Activated CD8-positive, alpha-beta memory T cell treated with anti-CD3 and anti-CD28 coated beads for 4 hours (primary cell): ENCODE measurements at places on chromosomes 7 and 10.

GRCh38 chr7:21550076-21550475 is 7.2 kb downstream of the DNAH11 start:
- no peak for DNase-seq

DNA sequence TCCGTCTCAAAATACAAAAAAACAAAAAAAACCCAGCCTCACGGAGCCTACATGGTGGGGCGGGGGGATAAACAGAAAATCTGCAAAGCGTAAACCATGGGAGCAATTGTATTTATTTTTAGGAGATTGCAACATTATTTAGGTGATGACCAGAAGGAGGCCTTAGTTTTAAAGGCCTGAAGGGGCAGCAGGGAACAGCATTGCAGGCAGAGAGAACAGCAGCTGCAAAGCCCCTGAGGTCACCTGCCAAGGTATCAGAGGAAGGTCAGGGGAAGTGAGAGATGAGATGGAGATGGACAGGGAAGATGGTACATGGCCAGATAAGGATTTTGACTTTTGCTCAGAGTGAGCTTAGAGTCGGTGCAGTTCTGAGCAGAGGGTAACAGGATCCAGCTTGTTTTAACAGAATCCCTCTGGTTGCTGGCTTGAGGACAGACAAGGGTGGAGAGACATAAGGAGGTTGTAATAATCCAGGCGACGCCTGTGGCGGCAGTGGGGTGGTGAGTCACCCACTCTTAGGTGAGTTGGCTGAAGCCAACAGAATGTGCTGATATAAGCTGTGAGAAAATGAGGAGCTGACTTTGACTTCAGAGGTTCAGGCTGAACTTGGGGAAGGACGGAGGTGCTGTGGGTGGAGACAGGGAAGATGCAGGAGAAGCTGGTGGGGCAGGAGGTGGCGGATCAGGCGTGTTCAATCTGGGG is 82.3 kb upstream of the GTF2I start:
- no peak for DNase-seq

- no peak for DNase-seq
These were observed 199.5 kb downstream of the SKAP2 start for GRCh38 chr7:26664735-26665416.

- DNase-seq, result no peak
These were observed 243.6 kb downstream of the PRPF18 start for GRCh38 chr10:13830385-13830784.

DNA sequence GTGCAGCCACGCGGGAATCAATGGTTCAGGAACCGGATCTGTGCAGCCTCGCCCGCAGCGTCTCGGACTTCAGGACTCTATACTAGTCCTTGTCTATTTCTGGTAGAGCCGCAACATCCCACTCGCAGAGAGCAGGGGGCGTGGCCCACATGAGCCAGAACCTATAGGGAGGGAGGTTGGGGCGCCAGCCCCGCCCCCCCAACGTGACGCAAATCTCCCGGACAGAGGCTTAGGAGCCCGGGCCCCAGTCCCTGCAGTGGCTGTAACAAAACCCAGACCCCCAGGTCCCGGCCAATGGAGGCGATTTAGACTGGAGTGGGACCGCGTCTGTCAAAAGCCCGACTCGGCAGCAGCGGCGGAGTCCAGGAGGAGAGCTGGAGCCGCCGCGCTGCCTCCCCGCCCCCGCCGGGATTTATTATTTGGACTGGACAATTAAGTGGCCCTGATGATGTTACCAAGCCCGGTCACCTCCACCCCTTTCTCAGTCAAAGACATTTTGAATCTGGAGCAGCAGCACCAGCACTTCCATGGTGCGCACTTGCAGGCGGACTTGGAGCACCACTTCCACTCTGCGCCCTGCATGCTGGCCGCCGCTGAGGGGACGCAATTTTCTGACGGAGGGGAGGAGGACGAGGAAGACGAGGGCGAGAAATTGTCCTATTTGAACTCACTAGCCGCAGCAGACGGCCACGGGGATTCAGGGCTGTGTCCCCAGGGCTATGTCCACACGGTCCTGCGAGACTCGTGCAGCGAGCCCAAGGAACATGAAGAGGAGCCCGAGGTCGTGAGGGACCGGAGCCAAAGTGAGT is at the start of gene NKX2-3:
Gene NKX2-3, plus strand, starts transcription at position 256 of the 809 bp plus-strand sequence. Its CDS starts 190 bp downstream, at position 446.
- no peak for DNase-seq

DNA sequence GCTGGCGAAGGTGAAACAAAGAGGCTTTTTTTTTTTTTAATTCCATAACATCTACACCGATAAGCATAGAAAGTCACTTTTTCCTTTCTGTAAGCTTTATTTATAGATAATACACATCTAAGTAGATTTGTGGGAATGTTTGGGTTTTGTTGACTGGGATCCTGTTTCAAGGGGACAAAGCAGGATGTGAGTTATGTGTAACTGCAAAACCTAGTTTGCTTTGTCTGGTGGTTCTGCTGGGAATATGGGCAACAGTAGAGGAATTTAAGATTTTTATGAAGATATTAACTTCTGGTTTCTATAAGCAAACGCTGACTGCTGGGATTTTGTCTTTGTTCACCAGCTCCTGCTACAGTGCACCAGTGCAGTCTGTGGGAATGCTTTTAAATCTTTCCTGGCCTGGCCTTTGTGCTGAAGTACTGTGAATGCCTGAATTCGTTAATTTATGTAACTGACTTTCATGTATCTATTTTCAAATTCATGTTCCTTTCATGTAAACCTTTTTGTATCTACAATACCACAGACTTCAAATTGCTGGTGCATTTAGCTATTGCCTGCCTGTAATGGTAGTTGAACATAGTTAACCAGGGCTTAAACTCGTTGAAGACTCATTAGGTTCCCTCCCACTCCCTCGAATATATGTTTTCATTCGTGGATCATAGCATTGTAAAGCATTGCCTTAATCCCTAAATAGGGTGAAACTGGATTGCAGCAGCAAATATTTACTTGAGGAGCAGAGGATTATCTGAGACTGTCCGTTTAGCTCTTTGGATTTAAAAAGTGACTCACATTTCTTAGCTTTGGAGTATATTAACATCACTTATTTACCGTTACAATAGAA is 1.5 kb downstream of the KLHL7 start:
- no peak for DNase-seq

- no peak for DNase-seq
These were observed 109.4 kb downstream of the ODAD2 start for GRCh38 chr10:27889518-27889917.

DNA sequence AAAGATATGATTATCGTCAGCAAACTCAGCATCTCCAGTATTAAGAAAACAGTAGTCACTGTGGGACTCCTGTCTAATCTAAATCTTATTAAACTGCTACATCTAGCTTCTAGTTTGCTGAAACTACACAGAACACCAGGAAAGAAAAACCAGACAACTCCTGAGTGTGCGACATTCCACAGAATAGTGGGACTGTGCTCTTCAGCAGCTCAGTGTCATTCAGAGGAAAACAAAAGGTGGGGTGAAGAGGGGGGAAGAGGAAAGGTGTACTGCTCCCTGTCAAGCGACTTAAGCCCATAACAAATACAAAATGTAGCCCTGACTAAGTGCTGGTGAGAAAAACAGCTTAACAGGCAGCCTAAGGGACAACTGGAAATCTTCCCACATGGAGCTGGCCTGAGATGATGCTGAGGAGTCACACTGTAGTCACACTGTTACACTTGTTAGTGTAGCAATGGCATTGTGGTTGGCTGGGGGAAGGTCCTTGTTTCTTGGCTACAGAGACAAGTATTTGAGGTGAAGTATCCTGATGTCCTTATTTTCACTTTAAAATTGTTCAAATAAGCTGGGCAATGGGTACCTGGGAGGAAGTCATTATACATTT is 135.5 kb downstream of the USP6NL start:
- DNase-seq, result no peak

DNA sequence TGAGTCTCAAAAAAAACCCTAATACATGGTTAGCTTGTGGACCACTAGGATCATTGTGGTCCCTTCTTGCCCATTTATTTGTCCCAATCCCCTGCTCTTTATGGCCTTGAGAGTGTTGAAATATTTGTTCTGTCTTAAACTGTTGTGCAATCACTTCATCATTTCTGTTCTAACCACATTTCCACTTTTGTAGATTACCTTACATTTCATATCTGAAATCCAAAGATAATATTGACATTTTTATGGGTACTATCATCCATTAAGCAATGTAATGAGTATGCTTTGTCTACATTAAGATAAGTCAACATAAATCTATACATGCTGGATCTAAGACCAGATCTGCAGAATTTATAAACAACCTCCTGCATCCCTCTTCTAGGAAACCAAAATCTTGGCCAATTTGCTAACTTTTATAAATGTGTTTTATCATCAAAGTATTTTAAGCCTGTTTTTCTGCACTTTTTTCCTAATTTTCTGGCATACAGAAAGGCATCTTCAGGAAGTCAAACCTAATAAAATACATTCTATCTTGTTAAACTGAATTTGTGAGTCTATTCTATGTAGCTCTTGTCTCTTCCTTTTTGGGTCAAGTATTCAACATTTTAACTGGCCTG is 359.4 kb upstream of the CELF2 start:
- DNase-seq, result no peak

GRCh38 chr7:90710466-90710850 is 114.3 kb downstream of the CDK14 start:
- no peak for DNase-seq

DNA sequence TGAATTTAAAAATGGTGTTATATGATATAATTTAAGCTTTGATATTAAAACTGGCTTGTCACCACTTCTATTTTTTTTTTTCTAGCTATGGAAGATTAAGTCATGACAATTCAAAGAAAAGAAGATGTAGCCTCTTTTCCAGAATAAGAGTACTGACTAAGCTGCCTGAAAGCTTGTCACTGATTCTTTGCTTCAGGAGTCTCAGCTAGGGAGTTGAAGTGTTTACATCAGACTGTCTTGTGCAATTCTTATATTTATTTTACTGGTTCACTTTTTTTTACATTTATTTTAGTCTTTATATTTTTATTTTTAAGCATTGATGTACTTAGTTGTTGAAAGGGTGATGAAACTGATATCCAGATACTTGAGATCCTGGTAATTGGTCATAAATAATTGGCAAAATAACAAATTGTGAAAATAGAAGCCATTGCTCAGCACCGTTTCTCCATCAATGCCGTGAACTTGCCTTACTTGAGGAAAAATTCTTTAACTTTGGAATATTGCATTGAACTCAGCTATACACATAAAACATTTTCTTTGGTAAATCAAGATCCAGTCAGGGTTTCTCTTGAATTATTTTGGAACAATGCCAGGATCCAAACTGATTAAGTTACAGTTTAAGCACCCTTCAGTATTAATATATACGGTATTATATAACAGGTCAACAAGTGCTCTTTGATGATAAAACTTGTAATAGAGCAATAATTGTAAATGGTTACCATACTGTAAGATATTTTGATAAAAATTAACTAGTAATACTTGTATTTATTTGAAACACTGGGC is 156.4 kb downstream of the PHTF2 start:
- no peak for DNase-seq

GRCh38 chr10:78042752-78043104 is 9.1 kb downstream of the RPS24 start:
- no peak for DNase-seq

DNA sequence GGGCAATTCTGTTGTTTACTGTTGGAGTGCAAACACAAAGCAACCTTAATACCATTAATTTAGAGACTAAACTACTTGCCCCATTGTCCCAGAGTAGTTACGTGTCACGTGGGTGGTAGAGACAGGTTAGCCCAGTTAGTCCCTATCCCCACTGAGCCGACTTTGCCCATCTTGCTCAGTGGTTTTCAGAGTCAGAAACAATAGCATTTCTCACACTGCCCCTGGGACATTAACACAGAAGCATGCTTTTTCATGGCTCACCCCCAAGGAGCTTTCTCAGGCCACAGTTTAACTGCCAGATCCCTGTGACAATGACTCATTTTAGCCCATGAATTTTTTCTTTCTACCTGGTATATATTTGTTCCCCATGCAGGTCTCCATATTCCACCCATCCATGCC is 271.0 kb downstream of the POU6F2 start:
- no peak for DNase-seq

DNA sequence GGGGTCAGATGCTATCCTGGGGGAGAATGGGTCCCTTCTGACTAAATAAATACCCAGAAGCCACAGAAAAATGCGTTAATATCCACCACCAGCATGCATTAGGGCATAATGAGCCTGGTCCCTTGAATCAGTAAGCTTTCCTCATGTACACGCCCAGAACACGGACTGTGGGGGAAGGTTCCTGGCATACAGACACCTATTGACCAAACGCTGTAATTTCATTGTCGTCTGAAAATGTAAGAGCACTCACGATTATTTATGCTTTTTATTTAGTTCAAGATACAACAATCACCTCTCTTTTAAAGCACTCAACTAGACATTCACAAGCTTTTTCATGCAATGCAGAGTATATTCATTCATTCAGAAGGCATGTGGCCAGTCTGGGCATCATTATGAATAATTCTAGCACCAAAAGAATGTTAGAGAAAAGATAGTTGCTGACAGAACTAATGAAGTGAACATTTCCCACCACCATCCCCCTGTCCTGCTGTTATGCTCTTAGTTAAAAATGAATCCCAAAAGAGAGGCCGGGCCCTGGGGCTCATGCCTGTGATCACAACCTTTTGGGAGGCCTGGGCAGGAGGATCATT is 101.0 kb downstream of the SVIL start:
- DNase-seq, result no peak

DNA sequence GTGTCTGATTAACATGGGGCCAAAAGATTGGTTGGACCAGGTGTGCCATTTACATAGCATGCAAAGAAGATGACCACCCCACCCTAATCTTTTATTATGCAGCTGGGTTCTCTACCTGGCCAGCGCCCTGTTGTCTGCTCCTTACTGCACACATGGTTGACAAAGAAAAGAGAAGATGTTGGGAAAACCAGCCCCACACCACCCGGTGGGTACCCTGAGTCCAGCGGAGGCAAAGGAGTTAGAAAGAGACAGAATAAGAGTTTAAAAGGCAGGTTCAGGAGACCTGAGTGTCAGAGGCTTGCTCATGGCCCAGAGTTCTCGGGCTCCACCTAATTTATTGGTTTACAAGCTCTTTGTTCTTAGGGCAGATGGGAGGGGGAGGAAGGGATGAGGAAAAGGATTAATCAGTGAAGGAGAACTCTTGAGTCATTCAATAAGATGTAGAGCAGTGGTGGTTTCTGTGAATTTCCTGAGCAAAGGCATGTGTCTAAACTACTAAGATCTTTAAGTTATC is 24.1 kb upstream of the ABCA13 start:
- no peak for DNase-seq

GRCh38 chr7:6730343-6730633 is 23.5 kb upstream of the ZNF12 start:
- DNase-seq, result no peak

DNA sequence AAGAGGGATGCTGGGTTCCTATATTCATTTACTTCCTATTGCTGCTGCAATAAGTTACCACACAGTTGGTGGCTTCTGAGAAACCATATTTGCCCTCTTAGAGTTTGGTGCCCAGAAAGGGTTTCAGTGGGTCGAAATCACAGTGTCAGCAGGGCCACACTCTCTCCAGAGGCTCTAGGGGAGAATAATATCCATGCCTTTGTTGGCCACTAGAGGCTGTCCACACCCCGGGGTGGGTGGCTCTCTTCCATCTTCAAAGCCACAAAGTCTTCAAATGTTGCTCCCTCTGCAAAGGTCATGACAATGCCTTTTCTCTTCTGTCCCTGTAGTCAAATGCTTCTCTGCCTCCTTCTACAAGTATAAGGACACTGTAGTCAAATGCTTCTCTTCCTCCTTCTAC is 989.4 kb downstream of the CCSER2 start:
- no peak for DNase-seq

- DNase-seq, result no peak
These were observed 72.5 kb upstream of the ANKRD1 start for GRCh38 chr10:90993340-90993739.
